ENCODE measurements at places on chromosomes 4 and X. TPM values are rescaled to one million over a fixed set of nuclear protein-coding genes. Genes with fewer than 3 reads are reported as not detected.

The PPP1R3F gene
- 3.9 TPM for total RNA-seq

The CCKAR gene
- total RNA-seq: 1.9 TPM

The CENPVL2 gene
- not detected for total RNA-seq

DNA sequence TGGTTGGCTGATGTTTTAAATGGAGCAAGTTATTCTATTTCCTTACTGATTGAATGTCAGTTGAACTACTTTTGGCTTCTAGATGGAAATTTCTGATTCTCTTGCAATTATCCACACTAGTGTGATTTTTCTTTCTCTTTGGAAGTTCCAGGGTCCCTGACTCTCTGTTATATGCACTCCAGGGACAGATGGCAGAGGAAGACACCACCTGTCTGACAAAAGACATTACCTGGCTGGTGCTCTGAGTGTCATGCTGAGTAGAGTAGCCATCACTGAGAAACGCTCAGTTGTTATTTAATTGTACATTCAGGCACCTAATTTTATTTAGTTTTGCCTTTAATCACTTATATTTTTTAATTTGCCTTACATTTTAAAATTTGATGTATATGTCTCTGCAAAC, 105.4 kb upstream of the TLL1 start:
- no peaks in the 10 kb centered on the region for H3K36me3 ChIP-seq
- DNase-seq: no peak
- no peaks in the 10 kb centered on the region for H3K4me1 ChIP-seq
- H3K4me3 ChIP-seq: no peak overlapping the region
- no peaks in the 10 kb centered on the region for H3K27me3 ChIP-seq

DNA sequence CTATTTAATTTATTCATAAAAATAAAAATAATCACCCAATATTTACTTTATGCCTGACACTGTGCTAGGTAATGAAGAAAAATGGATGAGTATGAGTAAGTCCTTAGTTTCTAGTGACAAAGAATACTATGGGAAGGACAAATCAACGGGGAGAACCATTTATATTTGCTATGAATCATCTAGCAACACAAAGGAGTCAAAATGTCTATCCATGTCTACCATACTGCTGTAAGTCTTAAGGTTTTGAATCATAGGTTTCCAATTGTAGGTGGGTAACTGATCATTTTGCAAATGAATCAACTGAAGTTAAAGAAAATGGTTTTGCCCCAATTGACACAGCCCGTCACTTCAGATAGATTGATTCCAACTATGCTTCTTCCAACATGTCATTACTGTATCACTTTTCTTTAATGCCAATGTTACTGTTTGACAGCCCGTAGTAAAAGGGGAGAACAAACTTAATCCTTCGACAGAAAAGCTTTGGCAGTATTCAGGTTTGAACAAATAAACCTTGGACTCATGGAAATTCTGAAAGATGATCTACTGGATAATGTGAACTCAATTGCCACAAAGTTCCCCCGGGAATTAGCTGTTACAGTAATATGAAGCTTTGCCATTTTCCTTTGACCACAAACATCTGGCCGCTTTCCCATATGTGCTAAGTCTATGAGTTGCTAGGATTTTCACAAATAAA, 3.2 kb downstream of the TDO2 start:
- no peak for DNase-seq
- H3K27me3 ChIP-seq: no peaks in the 10 kb centered on the region
- H3K27ac ChIP-seq: no peak overlapping the region
- no peak overlapping the region for H3K4me3 ChIP-seq
- H3K36me3 ChIP-seq: no peaks in the 10 kb centered on the region

DNA sequence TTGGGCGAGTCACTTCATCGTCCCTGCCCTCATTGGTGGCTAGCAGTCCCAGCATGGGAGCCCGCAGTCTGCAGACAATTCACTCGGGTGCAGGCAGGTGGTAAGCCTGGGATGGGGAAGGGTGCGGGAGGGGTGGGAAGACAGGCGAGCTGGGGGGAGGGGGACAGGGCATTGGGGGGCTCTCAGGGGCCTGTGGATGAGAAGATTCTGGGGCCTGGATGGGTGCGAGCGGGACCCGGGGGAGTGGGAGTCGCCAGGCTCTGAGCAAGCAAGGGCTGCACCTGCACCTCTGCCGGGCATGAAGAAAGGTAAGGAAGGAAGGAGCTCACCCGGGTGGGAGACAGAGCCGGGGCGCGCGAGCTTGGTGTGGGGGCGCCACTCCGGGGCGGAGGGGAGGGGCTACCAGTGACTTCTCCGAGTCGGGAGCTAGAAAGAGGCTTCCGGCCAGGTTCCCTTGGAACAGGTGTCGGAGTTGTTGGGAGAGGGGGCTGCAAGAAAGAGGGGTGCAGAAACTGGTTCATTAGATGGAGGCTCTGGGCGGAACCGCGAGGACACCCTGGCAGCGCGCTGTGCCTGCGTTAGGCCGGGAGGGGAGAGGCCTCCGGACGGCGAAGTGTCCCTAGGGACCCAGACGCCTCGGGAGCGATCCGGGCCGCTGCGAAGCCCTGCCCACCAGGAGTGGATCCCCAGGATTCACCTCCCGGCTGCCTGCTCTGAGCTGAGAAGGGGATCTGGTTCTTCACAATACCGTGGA, 103.4 kb upstream of the PDLIM3 start:
- DNase-seq: no peak
- no peaks in the 10 kb centered on the region for H3K27me3 ChIP-seq
- H3K4me3 ChIP-seq: no peak overlapping the region
- H3K27ac ChIP-seq: no peak overlapping the region
- no peaks in the 10 kb centered on the region for H3K4me1 ChIP-seq
- 0 out of 2 replicates have a peak, but pooled peaks cover 1% of the 10 kb centered on the region for H3K36me3 ChIP-seq

DNA sequence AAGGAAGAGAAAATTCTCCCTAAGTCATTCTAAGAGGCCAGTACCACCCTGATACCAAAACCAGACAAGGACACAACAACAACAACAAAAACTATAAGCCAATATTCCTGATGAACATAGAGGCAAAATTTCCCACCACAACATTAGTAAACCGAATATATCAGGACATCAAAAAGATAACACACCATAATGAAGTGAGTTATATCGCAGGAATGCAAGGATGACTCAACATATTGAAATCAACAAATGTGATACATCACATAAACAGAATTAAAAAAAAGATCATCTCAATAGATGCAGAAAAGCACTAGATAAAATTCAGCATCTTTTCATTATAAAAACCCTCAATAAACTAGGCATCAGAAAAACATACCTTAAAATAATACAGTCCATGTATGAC, 1844.4 kb upstream of the PCDH10 start:
- H3K27me3 ChIP-seq: no peaks in the 10 kb centered on the region
- H3K36me3 ChIP-seq: no peaks in the 10 kb centered on the region
- H3K4me1 ChIP-seq: no peaks in the 10 kb centered on the region
- DNase-seq: no peak
- H3K27ac ChIP-seq: no peak overlapping the region

DNA sequence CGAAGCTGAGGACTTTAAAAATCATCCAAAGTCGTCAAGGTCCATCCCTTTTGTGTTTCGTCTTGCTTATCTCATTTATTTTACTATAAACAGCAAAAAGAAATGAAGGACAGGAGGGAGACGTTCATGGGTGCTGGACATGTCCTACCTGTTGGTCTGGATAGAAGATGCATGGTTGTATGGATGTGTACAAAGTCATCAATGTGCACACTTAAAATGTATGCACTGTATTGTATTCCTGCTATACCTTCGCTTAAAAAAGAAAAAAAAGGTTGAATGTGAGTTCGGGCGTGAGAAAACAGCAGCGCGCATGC, 313 bp upstream of the BLOC1S4 start:
- peak overlapping the region; percentile 83 for H3K4me3 ChIP-seq
- H3K36me3 ChIP-seq: no peaks in the 10 kb centered on the region

DNA sequence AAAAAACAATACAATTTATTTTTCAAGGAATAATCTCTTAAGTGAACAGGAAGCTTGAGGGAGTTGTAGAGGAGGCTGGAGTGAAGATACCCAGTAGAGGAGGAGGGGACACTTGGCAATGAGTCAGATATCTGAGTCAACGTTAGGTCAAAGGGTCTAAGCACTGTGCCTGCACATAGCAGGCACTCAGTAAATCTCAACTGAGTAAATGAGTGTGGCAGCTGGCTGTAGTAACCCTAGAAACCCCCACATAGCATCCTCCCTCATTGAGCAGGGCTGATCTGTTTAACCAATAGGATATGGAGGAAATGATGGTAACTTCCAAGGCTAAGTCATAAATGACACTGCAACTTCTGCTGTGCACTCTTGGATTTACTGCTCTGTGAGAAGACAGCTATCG, 186.0 kb upstream of the FAM241A start:
- H3K27ac ChIP-seq: no peak overlapping the region
- DNase-seq: no peak

GRCh38 chr4:80788798-80789197, 241.7 kb upstream of the BMP3 start:
- no peak for DNase-seq
- H3K27ac ChIP-seq: no peak overlapping the region
- no peaks in the 10 kb centered on the region for H3K36me3 ChIP-seq
- H3K27me3 ChIP-seq: no peaks in the 10 kb centered on the region
- H3K4me3 ChIP-seq: no peak overlapping the region

DNA sequence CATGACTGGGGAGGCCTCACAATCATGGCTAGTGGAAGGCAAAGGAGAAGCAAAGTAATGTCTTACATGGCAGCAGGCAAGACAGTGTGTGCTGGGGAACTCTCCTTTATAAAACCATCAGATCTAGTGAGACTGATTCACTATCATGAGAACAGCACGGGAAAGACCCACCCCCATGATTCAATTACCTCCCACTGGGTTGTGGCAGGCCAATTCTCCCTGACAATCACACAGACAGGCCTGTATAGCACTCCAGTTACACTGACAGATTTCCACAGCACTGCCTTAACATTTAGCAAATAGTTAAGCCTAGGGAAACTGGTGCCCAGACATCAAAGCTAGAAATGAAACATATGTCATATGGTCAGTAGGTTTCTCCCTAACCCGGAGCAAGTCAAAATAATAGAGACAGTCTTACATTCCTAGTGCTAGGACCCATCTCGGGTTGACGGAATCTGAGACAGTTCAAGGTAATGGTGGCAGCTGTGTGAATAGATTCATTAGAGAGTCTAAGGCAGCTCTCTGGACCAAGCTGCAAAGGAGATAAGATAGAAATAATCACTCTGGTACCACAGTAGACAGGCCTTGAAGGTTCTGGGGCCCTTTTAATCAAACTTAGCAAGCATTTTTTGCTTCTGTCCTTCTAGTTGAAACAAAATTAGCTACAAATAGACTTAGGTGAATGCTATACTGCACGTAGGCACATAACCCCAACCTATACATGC, 9.4 kb upstream of the HERC5 start:
- no peak for DNase-seq
- no peaks in the 10 kb centered on the region for H3K36me3 ChIP-seq
- no peak overlapping the region for H3K4me3 ChIP-seq
- no peaks in the 10 kb centered on the region for H3K4me1 ChIP-seq
- H3K27ac ChIP-seq: no peak overlapping the region

DNA sequence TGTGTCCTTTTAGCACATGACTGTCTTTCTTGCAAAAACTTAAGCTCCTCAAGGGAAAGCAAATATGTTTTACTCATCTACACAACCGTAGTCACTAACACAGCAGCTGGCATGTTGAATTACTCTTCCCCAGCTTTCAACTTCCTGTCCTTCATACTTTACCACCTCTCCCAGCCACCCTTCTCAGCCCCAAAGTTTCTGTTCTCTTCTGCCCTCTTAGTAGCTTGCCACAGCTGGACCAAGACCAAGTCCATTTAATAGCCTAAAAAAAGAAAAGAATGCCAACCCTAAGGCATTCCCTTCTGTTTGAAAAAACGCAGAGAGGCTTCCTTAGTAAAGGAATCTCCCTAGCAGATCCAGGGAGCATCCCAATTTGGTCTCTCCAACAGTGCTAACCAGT, 36.8 kb downstream of the SRPX2 start:
- no peak overlapping the region for H3K27ac ChIP-seq
- H3K36me3 ChIP-seq: no peaks in the 10 kb centered on the region
- H3K4me3 ChIP-seq: no peak overlapping the region
- H3K4me1 ChIP-seq: no peaks in the 10 kb centered on the region

GRCh38 chr4:113811359-113811758, 49.8 kb upstream of the CAMK2D start:
- H3K27ac ChIP-seq: no peak overlapping the region
- H3K4me1 ChIP-seq: no peaks in the 10 kb centered on the region
- DNase-seq: no peak
- no peaks in the 10 kb centered on the region for H3K36me3 ChIP-seq
- no peak overlapping the region for H3K4me3 ChIP-seq
- no peaks in the 10 kb centered on the region for H3K27me3 ChIP-seq

DNA sequence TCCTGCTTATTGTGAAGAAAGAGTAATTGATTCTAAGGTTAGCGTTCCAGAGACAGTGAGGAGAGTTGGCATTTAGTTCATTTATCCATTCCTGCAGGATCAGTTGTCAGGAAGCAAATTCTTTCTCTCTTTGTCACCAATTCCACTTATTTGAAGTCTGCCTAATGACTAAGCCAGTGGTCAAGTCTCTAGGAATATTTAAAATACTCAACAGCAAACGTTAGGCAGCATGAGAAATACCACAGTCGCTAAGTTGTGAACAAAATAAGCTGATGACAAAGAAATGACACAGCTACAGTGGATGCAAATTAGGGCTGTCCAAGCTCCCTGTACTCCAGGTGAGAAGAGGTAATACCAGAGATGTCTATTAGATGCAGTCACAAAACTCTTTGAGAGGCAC, 6.6 kb upstream of the MAGEB17 start:
- DNase-seq: no peak
- H3K27ac ChIP-seq: no peak overlapping the region
- H3K4me3 ChIP-seq: no peak overlapping the region
- H3K27me3 ChIP-seq: no peaks in the 10 kb centered on the region
- H3K36me3 ChIP-seq: no peaks in the 10 kb centered on the region
- no peaks in the 10 kb centered on the region for H3K4me1 ChIP-seq

- no peak overlapping the region for H3K4me3 ChIP-seq
- H3K36me3 ChIP-seq: no peaks in the 10 kb centered on the region
- no peak overlapping the region for H3K27ac ChIP-seq
- H3K4me1 ChIP-seq: no peaks in the 10 kb centered on the region
- H3K27me3 ChIP-seq: no peaks in the 10 kb centered on the region
- DNase-seq: no peak
These were observed 406.4 kb downstream of the FAM47A start for GRCh38 chrX:33725535-33726210.

DNA sequence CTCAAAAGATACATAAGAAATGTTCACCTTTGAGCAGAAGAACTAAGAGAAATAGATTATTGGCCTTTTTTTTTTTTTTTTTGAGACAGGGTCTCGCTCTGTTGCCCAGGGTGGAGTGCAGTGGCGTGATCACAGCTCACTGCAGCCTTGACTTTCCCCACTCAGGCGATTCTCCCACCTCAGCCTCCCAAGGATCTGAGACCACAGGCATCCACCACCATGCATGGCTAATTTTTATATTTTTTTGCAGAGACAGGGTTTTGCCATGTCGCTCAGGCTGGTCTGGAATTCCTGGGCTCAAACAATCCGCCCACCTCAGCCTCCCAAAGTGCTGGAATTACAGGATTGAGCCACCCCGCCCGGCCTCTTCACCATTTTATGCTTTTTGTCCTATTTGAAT, 2.9 kb upstream of the TLR6 start:
- H3K4me1 ChIP-seq: no peaks in the 10 kb centered on the region
- no peak overlapping the region for H3K4me3 ChIP-seq
- DNase-seq: no peak
- H3K27me3 ChIP-seq: no peaks in the 10 kb centered on the region
- no peak overlapping the region for H3K27ac ChIP-seq
